Upper lobe of left lung (tissue), 6 donors: ENCODE measurements at places on chromosomes 7 and 10.
A peak's percentile ranks its signal among the peaks of the same experiment; 100 is the strongest.

GRCh38 chr7:106484562-106484961, 176.4 kb downstream of the CCDC71L start:
- DNase-seq, result peak; percentile 42

- no peak for DNase-seq
These were observed 846 bp downstream of the MRLN start for GRCh38 chr10:59752278-59752940.

GRCh38 chr7:78703391-78703790, 750.1 kb downstream of the MAGI2 start:
- no peak for DNase-seq

DNA sequence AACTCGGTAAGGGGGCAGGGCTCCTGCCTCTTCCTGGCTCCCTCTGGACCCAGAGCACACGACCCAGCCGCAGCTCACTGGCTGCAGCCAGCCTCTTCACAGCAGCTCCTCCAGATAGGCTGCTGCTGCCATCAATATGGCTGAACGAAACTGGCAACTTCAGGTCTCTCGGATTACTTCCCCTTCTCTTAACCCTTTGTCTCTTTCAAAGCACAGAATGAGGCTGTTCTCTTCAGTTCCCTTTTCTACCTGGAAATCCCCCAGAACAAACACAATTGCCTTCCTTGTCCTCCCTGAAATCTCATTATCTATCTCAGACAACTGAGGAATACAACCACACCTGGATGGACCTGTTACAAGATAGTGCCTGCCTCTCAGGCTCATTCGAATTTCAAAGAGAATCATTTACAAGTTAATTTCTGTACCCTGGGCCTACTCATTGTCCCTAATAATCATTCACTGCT, 193.4 kb upstream of the MBL2 start:
- no peak for DNase-seq

GRCh38 chr7:157702311-157703023, 365.7 kb downstream of the DNAJB6 start:
- peak; percentile 8 for DNase-seq
